DMS79 treated with DMSO at 0.1 percent for 48 hours (cell line): ENCODE measurements at places on chromosomes 3 and 15.

- no peak for DNase-seq
Observed at GRCh38 chr3:181741417-181741816, 29.7 kb downstream of the SOX2 start.

DNA sequence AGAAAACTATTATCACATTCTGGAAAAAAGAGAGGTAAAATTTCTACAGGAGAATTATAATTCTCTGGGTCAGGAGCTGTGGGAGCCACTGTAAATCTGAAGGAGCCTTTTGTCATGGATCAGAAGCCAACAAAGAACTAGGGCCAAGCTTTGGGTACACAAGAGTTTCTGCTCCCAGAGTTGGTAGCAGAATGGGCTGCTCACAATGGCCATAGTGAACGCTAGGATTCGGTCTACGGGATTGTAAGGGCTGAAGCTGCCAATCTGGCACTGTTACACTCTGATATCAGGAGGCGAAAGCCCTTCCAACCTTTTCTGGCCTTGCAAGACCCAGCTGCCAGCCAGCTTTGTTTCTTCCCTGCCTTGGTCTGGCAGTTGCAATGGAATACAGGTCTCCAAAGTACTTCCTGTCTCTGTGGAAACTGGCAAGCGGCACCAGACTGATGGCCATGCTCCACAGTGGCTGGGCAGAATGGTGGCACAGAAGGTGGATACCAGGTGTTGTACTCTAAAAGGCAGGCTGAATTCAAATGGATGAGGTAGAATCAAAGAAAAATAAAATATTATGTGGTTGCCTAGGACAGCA, 831.7 kb downstream of the CADM2 start:
- no peak for DNase-seq

GRCh38 chr3:170651260-170651845, 65.5 kb upstream of the SLC7A14 start:
- no peak for DNase-seq

GRCh38 chr3:171649267-171649666, 161.0 kb downstream of the PLD1 start:
- DNase-seq, result no peak

DNA sequence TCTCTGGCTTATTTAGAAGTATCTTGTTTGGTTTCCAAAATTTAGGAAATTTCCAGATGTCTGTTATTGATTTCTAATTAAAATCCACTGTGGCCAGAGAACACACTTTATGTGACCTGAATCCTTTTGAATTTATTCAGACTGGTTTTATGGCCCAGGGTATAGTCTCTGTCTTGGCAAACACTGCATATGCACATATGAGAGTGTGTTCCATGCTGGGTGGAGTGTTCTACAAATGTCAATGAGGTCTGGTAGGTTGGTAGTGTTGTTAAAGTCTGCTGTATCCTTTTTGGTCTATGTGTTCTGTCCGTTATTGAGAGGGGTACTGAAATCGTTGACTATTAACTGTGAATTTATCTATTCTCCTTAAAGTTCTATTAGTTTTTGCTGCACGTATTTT, 30.2 kb downstream of the PGPEP1L start:
- peak; percentile 61 for DNase-seq

GRCh38 chr15:91664224-91664836, 189.2 kb upstream of the SLCO3A1 start:
- DNase-seq, result no peak

- no peak for DNase-seq
Observed at GRCh38 chr3:169755488-169755887, 9.4 kb downstream of the TERC start.

GRCh38 chr3:8856071-8856470, 86.7 kb upstream of the OXTR start:
- DNase-seq, result no peak

DNA sequence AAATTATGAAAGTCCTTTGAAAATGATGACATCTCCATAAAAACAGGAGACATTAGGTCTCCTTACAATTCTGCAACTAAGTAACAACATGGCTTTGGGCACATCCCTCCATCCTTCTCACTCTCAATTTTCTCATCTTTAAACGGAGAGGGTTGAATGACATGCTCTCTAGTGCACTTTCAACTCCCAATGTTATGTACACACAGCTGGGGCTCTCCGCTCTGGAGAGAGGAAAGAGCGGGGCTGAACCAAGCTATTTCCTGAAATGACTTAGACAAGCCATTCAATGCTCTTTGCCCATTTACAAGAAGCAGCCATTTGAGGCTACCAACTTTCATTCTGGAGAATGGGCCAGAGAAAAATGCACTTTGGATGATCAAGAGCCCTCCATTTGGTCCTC, 144.2 kb upstream of the BNIP2 start:
- no peak for DNase-seq

DNA sequence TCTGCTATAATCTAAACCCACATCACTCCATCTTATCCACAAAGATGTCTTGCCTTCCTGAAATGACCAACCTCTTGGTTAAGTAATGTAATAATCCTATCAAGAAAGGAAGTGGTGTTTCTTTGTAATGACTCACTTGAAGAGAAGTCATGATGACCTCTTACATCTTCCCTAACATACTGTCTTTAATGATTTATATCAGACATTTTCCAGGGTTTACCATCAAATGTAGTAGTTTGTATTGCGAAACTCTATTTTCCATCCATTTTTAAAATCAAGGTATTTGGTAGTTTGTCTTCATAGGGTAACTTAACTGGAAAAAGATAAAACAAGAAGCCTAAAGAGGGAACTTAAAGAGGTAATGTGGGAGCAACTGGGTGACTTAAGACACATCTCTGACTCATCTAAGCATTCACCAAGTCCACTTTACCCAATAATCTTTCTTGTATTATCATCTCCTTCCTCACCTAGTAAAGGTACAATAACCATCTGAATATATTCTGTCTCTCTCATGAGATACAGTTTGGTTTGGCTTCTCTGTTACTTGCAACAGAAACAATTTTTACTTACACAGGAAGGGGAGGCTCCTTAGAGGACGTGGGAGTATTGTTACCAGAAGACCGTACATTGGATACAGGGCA, 5.7 kb upstream of the MAPK6 start:
- no peak for DNase-seq

DNA sequence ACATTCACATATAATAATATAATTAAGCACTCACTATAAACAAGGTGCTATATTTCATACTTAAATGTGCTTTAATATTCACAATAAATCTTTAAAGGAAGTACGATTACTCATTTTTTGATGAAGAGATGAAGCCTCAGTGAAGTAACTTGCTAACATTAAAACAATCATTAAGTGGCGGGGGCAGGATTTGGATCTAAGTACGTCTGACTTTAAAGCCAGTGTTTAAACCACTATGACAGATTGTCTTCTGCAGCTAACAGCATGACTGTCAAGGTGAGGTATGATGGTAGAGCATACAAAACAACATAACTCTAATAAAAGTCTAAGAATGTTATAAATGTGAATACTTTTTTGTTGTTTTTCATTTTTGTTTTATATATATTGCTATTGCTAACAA, 862.1 kb downstream of the ROBO1 start:
- DNase-seq, result no peak

DNA sequence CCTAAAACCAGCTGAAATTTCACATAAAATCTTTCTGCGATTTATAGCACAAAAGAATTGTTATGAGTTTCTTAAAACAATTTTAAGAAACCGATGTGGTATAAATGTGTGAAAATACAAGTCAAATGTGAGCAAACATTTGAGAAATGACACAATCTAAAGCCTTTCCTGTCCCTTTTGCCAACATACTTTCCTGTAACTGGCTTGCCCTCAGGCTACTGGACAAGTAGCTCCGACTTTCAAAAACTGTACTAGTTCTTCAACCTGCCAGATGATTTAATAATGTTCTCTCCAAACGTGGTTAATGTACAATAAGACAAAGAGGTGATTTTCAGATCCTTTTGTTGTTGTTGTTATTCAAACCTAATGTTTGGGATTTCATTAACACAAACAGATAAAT, 105.9 kb upstream of the ARHGEF26 start:
- DNase-seq, result no peak

DNA sequence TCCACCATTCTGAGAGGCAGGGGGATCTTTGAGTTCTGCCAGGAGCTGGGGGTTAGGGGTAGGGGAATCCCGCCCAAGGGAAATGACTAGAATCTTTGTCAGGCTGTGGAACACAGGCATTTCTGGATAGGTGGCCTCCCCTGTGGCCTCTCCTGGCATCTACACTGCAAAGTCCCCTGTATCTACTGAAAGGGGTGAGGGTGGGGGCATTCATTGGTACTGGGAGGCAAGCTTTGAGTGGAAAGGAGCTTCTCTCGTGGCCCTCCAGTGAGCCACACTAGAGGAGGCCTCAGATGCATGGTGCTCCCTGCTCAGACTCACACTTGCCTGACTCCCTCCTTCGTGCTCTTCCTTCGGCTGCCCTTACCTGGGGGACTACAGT, 59.9 kb downstream of the CCNL1 start:
- no peak for DNase-seq

- no peak for DNase-seq
Observed at GRCh38 chr3:192899540-192899982, 18.1 kb downstream of the MB21D2 start.

DNA sequence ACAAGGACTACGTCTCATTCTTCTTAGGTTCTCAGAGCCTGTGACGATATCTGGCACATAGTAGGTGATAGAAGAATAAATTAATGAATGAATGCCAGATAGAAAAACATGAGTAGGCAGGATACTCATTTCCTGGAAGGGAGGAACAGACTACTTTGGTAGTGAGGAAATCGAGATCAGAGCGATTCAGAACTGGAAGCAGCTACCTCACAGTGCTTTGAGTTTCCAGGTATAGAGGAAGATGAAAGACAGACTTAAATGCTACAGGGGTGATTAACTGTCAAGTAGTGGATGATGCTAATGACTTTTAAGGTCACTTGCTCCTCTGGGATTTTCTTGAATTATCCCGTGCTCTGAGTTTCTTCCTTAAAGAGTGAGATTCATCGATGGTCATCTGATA, 951.5 kb upstream of the CFAP20DC start:
- DNase-seq, result no peak

DNA sequence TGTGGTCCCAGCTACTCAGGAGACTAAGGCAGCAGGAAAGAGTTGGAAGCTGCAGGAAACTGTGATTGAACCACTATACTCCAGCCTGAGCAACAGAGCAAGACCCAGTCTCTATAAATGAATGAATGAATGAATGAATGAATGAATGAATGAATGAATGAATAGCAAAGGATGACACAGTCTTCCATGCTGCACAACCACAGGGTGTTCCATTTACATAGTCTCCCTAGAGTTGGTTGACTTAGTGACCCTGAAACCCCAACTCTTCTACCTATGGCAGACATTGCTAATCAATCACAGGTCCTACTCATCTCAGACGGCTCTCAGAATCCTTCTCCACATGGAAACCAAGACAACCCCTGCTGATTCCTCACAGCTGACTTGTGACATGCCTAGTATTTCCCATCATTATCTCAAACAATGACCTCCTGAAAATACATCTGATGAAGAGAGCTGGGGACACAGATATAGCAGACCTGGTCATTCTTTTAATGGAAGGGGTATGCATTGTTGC, 2.1 kb downstream of the IQCF5 start:
- DNase-seq, result no peak

DNA sequence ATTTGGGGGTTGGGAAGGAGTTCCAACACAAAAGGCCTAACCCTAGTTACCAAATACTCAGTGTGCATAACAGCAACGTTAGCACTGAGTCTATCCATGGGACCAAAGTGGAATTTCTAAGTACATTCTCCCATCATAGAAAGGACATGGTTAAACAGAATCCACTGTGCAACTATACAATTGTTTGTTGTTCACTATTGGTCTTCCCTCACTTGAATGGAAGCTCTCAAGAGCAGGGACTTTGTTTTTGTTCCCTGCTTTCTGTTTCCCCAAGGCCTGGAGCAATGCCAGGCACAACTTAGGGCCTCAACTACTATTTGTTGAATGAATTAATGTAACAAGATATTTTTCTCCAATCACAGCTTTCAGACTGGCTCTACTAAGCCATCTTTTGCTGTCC, 25.6 kb downstream of the COL8A1 start:
- no peak for DNase-seq

DNA sequence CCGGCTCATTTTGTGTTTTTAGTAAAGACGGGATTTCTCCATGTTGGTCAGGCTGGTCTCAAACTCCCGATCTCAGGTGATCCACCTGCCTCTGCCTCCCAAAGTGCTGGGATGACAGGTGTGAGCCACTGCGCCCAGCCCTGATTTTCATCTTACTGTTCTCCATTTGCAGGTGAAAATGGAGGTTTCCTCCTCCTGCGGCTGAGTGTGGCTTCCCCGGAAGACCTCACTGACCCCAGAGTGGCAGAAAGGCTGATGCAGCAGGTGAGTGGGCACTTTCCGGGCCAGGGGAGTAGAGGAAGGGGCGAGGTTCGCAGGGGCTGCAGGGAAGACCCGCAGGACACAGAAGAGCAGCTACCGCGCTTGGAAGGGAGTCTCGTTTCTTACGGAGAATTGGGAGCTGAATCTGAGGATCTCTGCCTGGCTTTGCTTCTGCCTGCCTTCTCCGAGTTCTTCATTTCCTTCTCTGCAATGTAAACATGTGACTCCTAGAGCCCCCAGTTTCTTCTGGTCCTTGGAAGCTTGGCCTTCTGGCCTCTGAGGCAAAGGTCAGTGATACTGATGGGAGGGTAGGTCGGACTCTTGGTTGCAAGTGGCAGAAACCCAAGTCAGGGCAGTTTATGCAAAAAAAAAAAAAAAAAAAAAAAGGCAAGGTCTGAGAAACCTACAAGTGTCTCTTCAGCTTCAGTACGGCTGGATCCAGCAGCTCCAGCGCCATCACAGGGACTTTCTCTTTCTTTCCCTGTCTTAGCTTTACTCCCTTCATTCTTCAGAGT, 8.9 kb downstream of the MUC20 start:
- no peak for DNase-seq

DNA sequence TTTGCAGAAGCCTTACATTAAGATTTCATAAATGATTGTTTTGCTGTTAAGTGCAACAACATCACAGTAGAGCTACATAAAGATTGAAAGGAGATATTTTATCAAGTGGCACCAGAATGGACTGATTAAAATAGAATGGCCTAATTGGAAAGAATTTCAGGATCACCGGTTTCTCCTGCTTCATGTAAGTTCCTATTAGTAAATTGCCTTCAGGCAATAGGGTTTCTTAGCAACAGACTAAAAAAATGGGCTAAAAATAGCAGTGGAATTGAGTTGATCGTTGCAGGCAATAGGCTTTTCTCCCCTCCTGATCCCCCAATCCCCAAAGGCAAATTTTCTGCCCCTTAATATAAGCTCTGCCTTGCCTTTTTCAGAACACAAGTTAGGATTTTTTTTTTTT, 917 bp downstream of the LNP1 start:
- DNase-seq, result peak; percentile 70

GRCh38 chr3:74693696-74694393, 79.4 kb upstream of the CNTN3 start:
- DNase-seq, result no peak

GRCh38 chr3:67495751-67496150, 158.7 kb downstream of the SUCLG2 start:
- no peak for DNase-seq

DNA sequence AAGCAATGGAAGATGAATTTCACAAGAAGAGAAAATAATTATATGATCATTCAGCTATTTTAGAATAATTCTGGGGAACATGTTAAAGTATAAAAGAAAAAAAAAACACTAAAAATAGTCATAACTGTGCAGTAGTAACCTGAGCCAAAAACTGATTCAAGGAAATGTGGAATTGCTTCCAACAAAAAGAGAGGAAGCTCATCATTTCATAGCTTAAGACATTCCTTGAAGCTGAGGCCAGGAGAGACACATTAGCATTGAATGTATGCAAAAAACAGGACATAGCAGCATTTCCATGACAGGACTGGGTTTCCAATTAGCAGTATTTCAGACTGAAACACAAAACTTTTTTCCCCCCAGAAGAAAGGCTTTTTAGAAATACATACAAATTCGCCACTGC, 27.7 kb upstream of the LRRN1 start:
- DNase-seq, result no peak

GRCh38 chr15:63722204-63722808, 111.4 kb downstream of the HERC1 start:
- no peak for DNase-seq
